ENCODE measurements at places on chromosomes 2 and 18.

DNA sequence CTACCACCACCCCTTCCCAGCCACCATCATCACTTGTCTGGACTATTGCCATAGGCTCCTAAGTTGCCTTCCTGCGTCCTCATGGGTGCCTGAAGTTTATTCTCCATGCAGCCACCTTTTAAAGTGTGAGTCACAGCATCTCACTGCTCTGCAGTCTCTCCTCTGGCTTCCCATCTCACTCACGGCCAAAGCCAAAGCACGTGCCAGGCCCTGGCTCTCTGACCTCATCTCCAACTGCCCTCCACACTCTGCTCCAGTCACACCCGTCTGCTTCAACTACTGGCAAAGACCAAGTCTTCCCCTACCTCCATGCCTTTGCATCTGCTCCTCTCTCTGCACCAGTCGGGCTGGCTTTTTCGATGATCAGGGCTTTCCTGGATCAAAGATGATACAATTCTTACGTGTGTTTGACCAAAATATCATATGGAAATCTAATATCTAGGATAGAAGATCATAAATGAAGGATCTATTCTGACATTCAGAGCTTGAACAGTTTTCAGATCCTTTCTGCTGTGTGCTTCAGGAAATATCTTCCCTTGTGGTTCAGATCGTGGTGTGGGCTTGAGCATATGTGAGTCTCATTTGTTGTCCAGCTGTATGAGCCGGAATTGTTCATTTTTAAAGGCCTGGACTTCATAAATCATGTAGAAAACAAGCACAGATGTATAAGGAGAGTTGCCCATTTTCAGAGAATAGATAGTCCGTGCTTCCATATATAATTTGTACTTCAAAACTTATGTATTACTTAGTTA lies 175.6 kb downstream of the PRKCE start:
- DNase-seq = no peak

DNA sequence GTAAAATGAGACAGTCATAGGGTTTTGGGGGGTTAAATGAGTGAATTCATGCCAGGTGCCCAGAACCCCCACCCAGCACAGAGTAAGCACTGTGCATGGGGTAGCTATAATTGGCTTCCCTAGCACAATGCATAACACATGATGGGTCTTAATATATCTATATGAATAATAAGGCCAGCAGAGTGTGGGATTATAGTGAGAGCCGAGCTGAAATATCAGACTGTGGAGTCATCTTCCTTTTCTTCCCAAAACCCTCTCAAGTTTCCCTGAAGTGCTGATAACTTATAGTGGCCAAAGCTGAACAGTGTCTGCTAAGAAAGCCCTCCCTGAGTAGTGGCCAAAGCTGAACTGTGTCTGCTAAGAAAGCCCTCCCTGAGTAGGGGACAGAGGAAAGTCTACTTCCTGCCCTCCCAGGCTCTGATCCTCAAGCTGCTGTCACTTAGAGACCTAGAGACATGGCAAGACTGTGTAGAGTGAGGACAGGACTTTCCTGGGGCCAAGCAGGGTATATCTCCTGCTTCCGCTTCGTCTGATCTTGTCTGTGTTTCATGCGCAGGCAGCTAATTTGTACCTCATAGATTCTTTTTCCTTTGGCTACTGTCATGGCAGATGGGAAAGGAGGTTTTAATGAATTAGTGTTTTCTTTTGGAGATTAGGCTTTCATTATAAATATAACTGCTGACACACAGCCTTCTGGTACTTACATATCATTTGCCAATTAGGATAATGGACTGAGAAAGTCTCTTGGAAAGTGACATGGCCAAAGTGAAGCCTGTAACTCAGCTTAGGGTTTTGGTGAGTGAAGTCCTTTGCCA lies 94.9 kb downstream of the FHOD3 start:
- DNase-seq = no peak

DNA sequence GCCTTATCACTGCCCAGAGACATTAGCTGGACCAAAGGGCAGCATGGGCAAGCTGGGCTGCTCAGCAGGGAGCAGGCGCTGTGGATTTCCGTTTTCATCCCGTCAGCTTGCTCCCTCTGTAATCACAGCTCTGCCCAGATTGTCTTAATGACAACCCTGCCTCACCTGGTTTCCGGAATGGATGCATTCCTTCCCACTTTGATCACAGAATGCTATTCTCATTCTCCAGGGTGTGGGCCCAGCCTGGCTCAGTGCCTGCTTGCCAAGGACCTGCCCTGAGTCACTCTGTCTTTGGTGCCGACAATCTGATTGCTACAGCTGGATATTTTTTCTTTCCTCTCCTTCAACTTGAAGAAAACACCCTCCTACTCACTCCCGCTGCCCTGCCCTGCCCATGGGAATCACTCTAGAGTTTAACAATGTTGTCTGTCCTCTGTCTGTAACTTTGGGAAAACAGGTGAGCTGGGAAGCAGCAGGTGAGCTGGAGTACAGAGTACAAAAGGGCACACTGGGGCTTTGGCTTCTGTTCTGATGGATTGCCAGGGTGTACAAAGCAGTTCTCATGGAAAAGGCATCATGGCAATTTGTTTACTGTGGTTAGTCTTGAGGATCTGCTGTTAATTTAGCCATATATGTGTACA lies 27.2 kb upstream of the FAM136A start:
- no peak for DNase-seq

DNA sequence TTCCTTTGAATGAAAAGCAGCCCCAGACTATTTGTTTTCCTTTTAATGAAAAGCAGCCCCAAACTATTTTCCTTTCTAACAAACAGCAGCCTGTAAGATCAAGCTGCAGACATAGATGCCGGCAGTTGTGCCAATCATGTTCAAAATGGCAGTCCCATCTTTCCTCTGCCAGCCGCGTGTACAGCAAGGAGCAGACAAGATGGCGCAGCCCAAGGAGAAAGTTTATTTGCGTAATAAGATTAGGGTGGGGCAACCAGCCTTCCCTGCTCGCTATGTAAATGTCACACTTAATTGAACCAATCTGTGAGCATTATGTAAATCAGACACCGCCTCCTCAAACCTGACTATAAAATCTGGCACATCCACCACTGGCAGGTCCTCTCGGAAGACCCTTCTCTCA lies 226.0 kb downstream of the TGIF1 start:
- DNase-seq = no peak

DNA sequence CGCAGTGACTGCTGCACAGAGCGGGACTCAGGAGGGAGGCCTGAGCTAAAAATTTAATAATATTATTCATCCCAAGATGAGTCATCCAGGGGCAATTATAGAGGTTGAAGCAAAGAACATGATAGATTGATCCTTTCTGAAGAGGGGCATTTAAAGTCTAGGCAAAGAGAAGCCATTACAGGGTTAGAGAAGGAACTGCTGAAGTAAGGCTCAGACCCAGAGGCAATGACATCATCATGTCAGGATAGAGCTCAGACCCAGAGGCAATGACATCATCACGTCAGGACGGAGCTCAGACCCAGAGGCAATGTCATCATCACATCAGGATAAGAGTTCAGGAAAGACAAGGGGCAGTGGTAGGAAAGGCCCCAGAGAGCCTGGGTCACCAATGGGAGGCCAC lies 184.0 kb downstream of the TMEM18 start:
- no peak for DNase-seq

GRCh38 chr2:233769260-233769659 lies 8.9 kb upstream of the MROH2A start:
- no peak for DNase-seq

GRCh38 chr2:203914546-203915182 lies 21.9 kb upstream of the ICOS start:
- no peak for DNase-seq

GRCh38 chr2:55672630-55673029 lies 21.0 kb downstream of the PNPT1 start:
- no peak for DNase-seq

DNA sequence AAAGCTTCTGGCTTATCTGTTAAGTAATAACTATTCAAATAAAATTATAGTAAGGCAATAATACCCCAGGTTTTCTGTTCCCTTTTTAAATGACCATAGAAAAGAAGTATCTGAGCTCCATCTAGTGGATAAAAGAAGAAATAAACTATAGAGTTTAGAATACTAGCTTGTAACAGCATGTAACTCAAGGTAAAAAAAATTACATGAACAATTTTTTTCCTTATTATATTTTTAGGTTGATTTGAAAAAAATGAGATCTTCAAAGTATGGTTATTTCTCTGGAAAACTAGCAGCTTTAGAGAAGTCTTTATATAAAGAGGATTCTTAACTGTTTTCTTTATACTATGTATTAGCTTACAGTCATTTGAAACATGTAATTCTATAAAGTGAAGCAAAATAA lies 58.1 kb downstream of the NCKAP1 start:
- DNase-seq = no peak

- DNase-seq = no peak
Observed at GRCh38 chr18:63708650-63709049, 5.9 kb downstream of the SERPINB11 start.

GRCh38 chr2:223735659-223736244 lies 101.6 kb downstream of the AP1S3 start:
- DNase-seq = no peak

- DNase-seq = no peak
Observed at GRCh38 chr2:168583710-168584521, 127.8 kb downstream of the CERS6 start.

DNA sequence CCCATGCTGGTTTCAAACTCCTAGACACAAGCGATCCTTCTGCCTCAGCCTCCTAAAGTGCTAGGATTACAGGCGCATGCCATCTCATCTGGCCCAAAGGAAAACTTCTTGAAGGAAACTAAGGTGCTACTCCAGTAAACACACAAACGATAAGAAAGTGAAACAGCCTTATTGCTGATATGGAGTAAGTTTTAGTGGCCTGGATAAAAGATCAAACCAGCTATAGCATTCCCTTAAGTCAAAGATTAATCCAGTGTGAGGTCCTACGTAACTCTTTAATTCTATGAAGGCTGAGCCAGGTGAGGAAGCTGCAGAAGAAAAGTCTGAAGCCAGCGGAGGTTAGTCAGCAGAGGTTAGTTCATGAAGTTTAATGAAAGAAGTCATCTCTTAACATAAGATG lies 40.8 kb upstream of the POTEE start:
- no peak for DNase-seq

GRCh38 chr2:217101972-217102371 lies 242.1 kb upstream of the TNP1 start:
- DNase-seq = peak; percentile 40

GRCh38 chr2:122960759-122961641 lies 1064.1 kb upstream of the CNTNAP5 start:
- no peak for DNase-seq

Data from GM12878 (cell line).